ENCODE measurements at places on chromosomes 11 and 22.
A peak's percentile ranks its signal among the peaks of the same experiment; 100 is the strongest.

GRCh38 chr11:126748100-126748791 is 252.3 kb downstream of the KIRREL3 start:
- no peak for DNase-seq

- DNase-seq: no peak
Measured at GRCh38 chr11:18452927-18453326, 2.7 kb upstream of the LDHAL6A start.

DNA sequence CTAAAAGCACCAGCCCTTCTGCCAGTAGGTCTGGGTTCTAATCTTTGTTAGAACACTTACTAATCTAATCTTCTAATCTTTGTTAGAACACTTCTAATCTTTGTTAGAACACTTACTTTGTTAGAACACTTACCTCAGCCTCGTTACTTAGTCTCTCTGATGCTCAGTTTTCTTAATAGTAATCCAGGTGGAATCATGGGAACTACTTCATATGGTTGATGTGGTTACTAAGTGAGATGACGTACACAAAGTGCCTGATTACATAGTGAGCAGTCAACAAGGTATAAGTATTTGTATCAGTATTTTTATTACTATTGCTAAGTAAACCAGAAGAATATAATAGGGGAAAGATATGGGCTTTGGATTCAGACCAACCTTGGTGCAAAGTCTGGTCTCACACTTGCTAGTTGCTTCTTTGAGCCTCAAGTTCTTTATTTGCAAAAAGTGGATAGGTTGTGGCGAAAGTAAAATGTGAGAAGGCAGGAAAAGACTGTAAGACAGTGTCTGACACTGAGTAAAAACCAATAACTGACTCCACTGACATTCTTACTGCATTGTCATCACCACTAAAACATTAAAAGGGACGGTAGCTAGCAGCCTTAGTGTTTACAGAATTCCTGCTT is 83.7 kb downstream of the TRAF6 start:
- no peak for DNase-seq

- DNase-seq: peak; percentile 36
Measured at GRCh38 chr22:26461188-26461810, 22.3 kb downstream of the HPS4 start.

DNA sequence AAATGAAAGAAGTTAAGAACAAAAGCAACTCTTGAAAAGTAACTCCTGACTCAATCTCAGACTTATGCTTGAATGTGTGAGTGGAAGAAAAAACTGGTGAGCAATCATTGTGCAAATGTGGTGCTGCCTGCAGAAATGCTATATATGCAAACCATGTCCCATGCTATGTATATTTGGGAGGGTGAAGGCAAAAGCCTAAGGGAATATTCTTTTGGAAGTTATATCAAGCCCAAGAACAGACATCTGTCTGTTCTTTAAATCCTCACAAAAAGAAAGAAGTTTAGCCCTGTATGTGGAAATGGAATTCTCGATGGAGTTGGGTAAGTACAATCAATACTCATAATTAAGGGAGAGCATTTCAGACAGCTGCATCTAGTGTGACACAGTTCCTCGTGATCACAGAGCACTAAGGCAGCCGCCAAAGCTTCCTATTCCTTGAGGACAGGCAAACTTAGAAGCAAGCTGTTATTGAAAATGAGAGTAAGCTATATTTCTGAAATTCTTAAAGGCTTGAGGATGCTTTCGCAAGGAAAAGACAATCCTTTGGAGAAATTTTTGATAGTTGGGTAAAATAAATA is 406.5 kb upstream of the CHORDC1 start:
- DNase-seq: no peak

DNA sequence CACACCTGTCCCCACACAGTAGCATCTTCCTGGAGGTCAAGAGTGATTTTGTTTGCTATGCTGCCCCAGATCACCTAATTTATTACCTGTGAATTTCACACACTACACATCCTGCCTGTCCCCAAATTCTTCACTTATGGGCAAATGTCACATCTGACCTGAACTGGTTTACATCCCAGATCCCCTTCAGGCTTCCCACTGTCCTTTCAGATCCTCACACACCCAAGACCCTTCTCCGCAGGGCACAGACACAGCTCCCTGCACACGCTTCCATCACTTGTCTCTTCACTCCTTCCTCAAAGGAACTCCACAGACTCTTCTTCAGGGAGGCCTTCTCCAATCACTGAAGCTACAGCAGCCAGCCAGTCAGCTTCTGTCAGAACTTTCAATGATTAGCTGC is 118.7 kb upstream of the IGLL5 start:
- no peak for DNase-seq
